GM12878 (cell line): ENCODE measurements at places on chromosomes 6 and 20. TPM values are rescaled to one million over a fixed set of nuclear protein-coding genes. Genes with fewer than 3 reads are reported as not detected.

Gene GINS1
- 33.8 and 35.6 TPM in 2 replicates for total RNA-seq

DNA sequence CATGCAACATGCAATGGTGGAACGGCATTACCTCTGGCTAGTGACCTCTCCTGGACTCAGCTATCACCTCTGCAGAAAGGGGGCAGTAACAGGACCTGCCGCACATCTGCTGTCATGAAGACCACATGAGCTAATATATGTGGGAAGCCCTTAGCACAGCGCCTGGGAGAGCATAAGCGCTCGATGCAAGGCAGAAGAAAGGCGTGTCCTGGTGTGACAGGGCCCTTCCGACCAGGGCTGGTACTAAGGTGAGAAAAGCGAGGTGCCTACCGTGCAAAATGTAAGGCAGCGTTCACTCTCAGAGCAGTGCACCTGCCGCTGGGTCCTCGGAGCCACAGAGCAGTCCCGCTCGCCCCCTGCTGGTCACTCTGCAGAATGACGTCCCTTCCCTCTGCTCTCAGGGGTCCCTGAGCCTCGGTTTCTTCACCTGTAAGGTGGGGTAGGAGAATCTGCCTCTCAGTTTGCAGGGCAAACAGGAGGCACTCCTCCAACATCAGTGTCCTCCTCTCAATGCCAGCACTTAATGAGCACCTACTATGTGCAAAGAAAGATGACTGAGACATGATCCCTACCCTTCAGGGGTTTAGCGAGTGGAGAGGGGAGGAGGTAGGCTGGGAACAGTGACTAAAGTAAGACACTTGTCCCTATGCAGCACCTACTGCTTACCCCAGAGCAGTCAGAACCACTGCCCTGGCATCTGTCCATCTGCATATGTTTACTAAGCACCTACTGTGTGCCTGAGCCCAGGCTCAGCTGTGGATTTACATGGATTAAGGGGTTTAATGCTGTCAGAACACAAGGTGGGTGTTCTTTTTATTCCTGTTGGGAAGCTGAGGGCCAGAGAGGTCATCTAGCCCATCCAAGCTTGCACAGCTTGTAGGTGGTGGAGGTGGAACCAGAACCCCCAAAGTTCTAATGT is 41.1 kb upstream of the PTGIS start:
- no peaks in the 10 kb centered on the region for H3K27me3 ChIP-seq
- DNase-seq: no peak
- peaks cover 11% of the 10 kb centered on the region for H3K4me1 ChIP-seq
- no peak overlapping the region for H3K27ac ChIP-seq

- no peaks in the 10 kb centered on the region for H3K4me1 ChIP-seq
- DNase-seq: no peak
- no peaks in the 10 kb centered on the region for H3K27me3 ChIP-seq
- no peak overlapping the region for H3K4me3 ChIP-seq
- no peak overlapping the region for H3K27ac ChIP-seq
These were observed 12.7 kb downstream of the TRIM27 start for GRCh38 chr6:28910901-28911690.

GRCh38 chr6:27791182-27791943 is 120.8 kb downstream of the OR2B2 start:
- peak overlapping the region; percentile 78 for H3K4me3 ChIP-seq
- DNase-seq: no peak
- H3K4me1 ChIP-seq: peaks cover 22% of the 10 kb centered on the region
- no peaks in the 10 kb centered on the region for H3K27me3 ChIP-seq

DNA sequence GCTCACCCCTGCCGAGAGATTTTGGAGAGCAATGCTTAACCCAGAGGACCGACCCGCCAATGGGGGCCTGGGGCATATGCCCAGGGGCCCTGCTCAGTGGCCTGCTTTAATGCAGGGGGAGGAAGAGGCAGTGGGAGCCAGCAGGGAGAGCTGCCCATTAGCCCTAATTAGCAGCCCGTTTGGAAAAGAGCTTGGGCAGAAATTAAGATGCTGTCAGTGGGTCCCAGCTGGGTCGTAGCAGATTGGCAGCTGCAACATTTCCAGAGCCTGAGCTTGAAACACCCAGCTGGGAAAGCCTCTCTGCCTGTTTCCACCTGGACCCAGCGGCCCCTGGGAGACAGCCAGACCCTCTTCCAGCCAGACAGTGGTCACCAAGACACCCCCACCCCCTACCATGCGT is 39.5 kb downstream of the CD40 start:
- H3K36me3 ChIP-seq: no peaks in the 10 kb centered on the region
- H3K27me3 ChIP-seq: no peaks in the 10 kb centered on the region; the same call in 1 of the 2 replicates
- DNase-seq: no peak
- H3K4me3 ChIP-seq: no peak overlapping the region
- H3K4me1 ChIP-seq: no peaks in the 10 kb centered on the region

Gene PHACTR1
- 66.7 and 69.7 TPM in 2 replicates for total RNA-seq

DNA sequence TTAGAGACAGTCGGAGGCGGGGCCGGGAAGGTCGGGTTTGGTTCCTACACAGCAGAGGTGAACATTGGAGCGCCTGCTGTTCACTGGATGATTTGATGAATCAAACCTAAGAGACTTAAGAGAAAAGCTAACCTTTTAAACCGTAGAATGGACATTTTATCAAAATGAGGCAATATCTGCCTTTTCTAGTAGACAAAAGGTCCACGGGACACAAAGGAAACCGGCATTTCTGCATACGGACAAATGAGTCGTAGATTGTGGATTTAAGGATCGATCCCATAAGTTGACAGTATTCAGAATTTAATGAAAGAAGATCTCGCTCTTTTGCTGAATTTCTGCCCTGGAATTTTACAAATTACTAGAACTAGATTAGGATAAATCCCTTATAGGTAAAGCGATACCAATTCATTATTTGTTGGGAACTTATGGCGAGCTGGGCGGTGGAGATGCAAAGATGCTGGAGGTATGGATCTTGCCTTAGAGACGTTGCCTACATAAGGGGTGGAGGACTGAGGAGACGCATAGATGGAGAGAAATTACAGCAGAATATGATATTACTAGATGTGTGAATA is 400 bp downstream of the PAK1IP1 start:
- H3K27me3 ChIP-seq: no peaks in the 10 kb centered on the region
- peak overlapping the region; percentile 73 for H3K4me3 ChIP-seq
- H3K36me3 ChIP-seq: no peaks in the 10 kb centered on the region
- peaks cover 7% of the 10 kb centered on the region for H3K4me1 ChIP-seq
- no peak for DNase-seq
- H3K27ac ChIP-seq: peak overlapping the region; percentile 96

DNA sequence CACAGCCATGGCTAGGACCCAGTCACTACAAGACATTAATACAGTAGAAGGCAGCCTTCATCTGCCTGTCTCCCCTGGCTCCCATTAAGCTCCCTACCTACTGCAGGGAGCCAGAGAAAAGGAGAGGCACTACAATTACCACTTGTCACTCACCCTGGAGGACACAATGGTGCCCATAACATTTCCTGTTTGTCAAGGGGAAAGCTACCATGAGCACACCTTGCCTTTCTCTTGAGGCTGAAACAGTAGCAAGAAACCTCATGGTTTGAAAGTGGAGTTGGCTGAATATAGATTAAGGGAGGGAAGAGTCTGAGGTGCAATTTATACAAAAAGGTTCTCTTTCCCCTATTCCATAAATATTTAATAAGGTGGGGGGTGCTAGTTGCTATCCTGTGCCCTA is 27.9 kb downstream of the STK38 start:
- peaks cover 3% of the 10 kb centered on the region; the same call in 1 of the 2 replicates for H3K4me1 ChIP-seq
- H3K27me3 ChIP-seq: no peaks in the 10 kb centered on the region
- H3K4me3 ChIP-seq: no peak overlapping the region
- peaks cover 2% of the 10 kb centered on the region for H3K36me3 ChIP-seq
- no peak for DNase-seq
- no peak overlapping the region for H3K27ac ChIP-seq

GRCh38 chr6:163181666-163182180 is 232.8 kb upstream of the QKI start:
- H3K27ac ChIP-seq: no peak overlapping the region
- no peaks in the 10 kb centered on the region for H3K36me3 ChIP-seq
- no peak for DNase-seq
- H3K4me1 ChIP-seq: no peaks in the 10 kb centered on the region

GRCh38 chr6:90484903-90485302 is 102.0 kb downstream of the MAP3K7 start:
- no peak overlapping the region for H3K4me3 ChIP-seq
- no peak for DNase-seq
- no peaks in the 10 kb centered on the region for H3K36me3 ChIP-seq
- no peaks in the 10 kb centered on the region for H3K4me1 ChIP-seq
- peaks cover 2% of the 10 kb centered on the region for H3K27me3 ChIP-seq

Gene PXDC1
- 0.72 TPM in 2 replicates for total RNA-seq

DNA sequence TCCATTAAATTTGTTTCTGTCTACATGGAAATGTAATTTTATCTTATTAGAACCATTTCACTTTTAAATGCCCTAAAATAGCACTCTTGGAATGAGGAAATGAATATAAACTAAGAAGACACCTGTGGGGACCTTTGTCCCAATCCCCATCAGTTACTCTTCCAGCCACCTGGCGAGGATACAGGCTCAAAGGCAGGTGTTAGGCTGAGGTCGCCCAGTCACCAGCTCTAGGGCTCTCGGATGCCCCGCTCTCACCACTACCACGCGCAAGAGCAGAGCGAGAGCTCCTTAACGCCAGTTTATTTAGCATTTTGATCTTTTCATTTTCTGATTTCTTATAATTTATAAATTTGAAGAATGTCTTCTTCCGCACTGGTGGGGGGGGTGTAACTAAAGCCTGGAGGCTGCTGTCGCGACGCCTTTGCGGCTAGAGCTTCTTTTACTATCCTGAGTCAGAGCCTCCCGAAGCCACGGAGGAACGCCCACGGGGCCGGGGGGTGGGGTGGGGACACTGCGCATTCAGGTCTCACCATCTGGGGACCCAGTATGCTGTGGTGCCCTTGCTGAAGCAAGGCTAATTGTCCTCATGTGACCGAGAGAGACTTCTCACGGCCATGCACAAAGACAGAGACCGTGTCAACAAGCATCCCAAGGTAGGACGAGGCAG is 38.7 kb upstream of the AFDN start:
- H3K4me3 ChIP-seq: no peak overlapping the region
- H3K36me3 ChIP-seq: no peaks in the 10 kb centered on the region
- H3K27me3 ChIP-seq: peaks cover 4% of the 10 kb centered on the region
- no peak overlapping the region for H3K27ac ChIP-seq
- peaks cover 3% of the 10 kb centered on the region; the same call in 1 of the 2 replicates for H3K4me1 ChIP-seq
- no peak for DNase-seq

- no peaks in the 10 kb centered on the region for H3K36me3 ChIP-seq
- DNase-seq: no peak
- H3K27ac ChIP-seq: no peak overlapping the region
These were observed 248.0 kb downstream of the PHF3 start for GRCh38 chr6:63883597-63883996.

GRCh38 chr20:49349694-49350252 is 71.9 kb upstream of the ZNFX1 start:
- no peak overlapping the region for H3K4me3 ChIP-seq
- no peak overlapping the region for H3K27ac ChIP-seq
- no peak for DNase-seq
- no peaks in the 10 kb centered on the region for H3K4me1 ChIP-seq

GRCh38 chr20:63189846-63190559 is 25.9 kb downstream of the YTHDF1 start:
- peaks cover under 1% of the 10 kb centered on the region; the same call in 1 of the 2 replicates for H3K36me3 ChIP-seq
- no peaks in the 10 kb centered on the region for H3K4me1 ChIP-seq
- DNase-seq: no peak
- no peak overlapping the region for H3K4me3 ChIP-seq

DNA sequence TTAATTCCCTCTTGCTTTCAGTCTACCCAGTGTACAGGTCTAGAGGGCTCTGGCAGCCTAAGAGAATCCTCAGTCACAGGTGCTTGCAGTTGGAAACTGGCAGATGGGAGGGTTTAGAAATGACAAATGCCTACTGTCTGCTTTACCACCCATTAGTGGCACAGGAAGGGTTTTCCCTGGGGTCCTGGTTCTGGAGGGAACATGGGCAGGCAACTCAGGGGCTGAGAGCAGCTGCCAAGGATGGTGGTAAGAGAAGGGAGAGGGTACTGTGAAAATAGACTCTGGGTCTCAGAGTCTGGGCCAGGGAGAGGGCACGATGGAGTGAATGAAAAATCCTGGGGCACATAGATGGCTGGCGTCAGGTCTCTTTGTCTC is 103.5 kb downstream of the TCP11 start:
- no peak overlapping the region for H3K4me3 ChIP-seq
- H3K27ac ChIP-seq: no peak overlapping the region
- no peak for DNase-seq
- H3K4me1 ChIP-seq: peaks cover 16% of the 10 kb centered on the region
- no peaks in the 10 kb centered on the region for H3K27me3 ChIP-seq

Gene ADGB
- not detected in 2 replicates for total RNA-seq

- H3K27me3 ChIP-seq: no peaks in the 10 kb centered on the region
- no peaks in the 10 kb centered on the region for H3K36me3 ChIP-seq
- H3K27ac ChIP-seq: no peak overlapping the region
These were observed 53.8 kb downstream of the MACROD2 start for GRCh38 chr20:14049111-14049510.

DNA sequence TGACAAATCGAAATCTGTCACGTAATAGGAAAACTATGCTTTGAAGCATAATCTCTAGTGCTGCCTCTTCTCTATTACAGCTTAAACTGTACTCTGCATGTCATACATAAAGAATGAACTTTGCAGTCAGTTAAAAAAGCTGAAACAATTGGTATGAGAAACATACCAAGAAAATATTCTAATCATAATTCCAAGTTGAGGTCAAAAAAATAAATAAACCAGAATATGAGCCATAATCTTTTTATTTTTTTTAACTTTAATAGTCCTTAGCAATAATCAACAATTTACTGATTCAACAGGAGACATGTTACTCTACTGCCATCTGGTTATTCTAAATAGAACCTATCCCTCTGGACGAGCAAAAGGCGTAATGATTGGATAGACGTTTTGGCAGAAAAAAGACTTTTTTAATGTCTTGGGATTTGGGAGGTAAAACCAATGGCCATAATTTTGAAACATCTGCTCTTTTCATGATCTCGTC is 224.4 kb upstream of the FLRT3 start:
- DNase-seq: no peak
- H3K27me3 ChIP-seq: no peaks in the 10 kb centered on the region
- H3K4me1 ChIP-seq: no peaks in the 10 kb centered on the region
- no peak overlapping the region for H3K27ac ChIP-seq
- H3K4me3 ChIP-seq: no peak overlapping the region
- H3K36me3 ChIP-seq: no peaks in the 10 kb centered on the region

Gene NRSN1
- not detected in 2 replicates for total RNA-seq

DNA sequence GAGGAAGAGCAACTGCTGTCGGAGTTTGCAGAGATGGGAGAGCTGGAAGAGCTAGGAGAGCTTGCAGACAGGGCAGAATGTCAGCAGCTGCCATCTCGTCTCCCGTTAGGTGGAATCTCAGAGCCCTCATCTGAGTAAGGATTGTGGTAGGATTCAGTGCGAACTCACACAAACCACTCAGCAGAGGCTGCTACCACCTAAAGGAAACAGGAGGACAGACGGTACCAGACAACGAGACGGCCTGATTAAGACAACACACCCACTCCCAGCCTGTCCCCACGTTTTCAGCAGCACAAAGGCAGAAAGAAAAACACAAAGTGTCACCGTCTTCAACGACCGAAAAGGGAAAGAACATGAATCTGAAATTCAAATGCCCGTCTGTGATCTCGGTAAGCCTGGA is 4.1 kb downstream of the LEMD2 start:
- no peak for DNase-seq
- H3K27me3 ChIP-seq: no peaks in the 10 kb centered on the region
- peaks cover 8% of the 10 kb centered on the region for H3K36me3 ChIP-seq
- no peak overlapping the region for H3K4me3 ChIP-seq
- H3K27ac ChIP-seq: no peak overlapping the region

GRCh38 chr6:163705923-163706322 is 291.4 kb downstream of the QKI start:
- peak overlapping the region; percentile 68 for H3K27ac ChIP-seq
- H3K36me3 ChIP-seq: no peaks in the 10 kb centered on the region
- H3K4me1 ChIP-seq: peaks cover 91% of the 10 kb centered on the region
- H3K4me3 ChIP-seq: no peak overlapping the region
